CD4-positive, alpha-beta memory T cell (primary cell): ENCODE measurements at places on chromosomes 4 and X. TPM values are rescaled to one million over a fixed set of nuclear protein-coding genes. Genes with fewer than 3 reads are reported as not detected.
A peak's percentile ranks its signal among the peaks of the same experiment; 100 is the strongest.

Gene LINC00632
- 14.5 TPM for total RNA-seq

Gene ZNF185
- total RNA-seq = 2.2 TPM

Gene GK2
- not detected for total RNA-seq

Gene RTL3
- not detected for total RNA-seq

GRCh38 chrX:78181307-78181706 lies 41.9 kb upstream of the TAF9B start:
- no peaks in the 10 kb centered on the region for H3K4me1 ChIP-seq
- DNase-seq = no peak
- no peak overlapping the region for H3K4me3 ChIP-seq
- H3K27me3 ChIP-seq = no peaks in the 10 kb centered on the region
- no peak overlapping the region for H3K27ac ChIP-seq
- no peaks in the 10 kb centered on the region for H3K36me3 ChIP-seq

- no peaks in the 10 kb centered on the region for H3K27me3 ChIP-seq
- no peak for DNase-seq
- no peaks in the 10 kb centered on the region for H3K4me1 ChIP-seq
- no peak overlapping the region for H3K27ac ChIP-seq
- no peak overlapping the region for H3K4me3 ChIP-seq
- H3K36me3 ChIP-seq = no peaks in the 10 kb centered on the region
These were observed 40.6 kb upstream of the LSM6 start for GRCh38 chr4:146134761-146135445.

GRCh38 chr4:165325732-165326512 lies 1.5 kb upstream of the MSMO1 start:
- H3K36me3 ChIP-seq = no peaks in the 10 kb centered on the region
- DNase-seq = no peak
- H3K27ac ChIP-seq = no peak overlapping the region
- H3K4me3 ChIP-seq = no peak overlapping the region
- H3K27me3 ChIP-seq = no peaks in the 10 kb centered on the region
- H3K4me1 ChIP-seq = peaks cover 37% of the 10 kb centered on the region

DNA sequence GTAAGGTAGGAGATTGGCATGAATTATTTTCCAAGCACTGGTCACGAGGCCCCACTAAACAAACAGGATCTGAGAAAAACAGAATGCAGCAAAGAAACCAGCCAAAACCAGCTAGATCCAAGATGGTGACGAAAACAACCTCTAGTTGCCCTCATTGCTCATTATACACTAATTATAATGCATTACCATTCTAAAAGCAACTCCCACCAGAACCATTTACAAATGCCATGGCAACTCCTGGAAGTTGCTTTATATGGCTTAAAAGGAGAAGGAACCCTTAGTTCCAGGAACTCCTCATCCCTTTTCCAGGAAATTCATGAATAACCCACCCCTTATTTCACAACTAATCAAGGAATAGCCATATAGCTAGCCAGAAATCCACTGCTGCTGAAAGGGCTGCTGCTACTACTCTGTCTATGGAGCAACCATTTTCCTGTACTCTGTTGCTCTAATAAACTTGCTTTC lies 69.3 kb downstream of the ABCB7 start:
- H3K4me3 ChIP-seq = no peak overlapping the region
- no peak for DNase-seq
- H3K27ac ChIP-seq = no peak overlapping the region
- H3K4me1 ChIP-seq = no peaks in the 10 kb centered on the region

- no peak for DNase-seq
- no peaks in the 10 kb centered on the region for H3K4me1 ChIP-seq
- no peaks in the 10 kb centered on the region for H3K36me3 ChIP-seq
These were observed 188.4 kb upstream of the GNPDA2 start for GRCh38 chr4:44914748-44915147.

GRCh38 chrX:78957049-78957767 lies 12.0 kb downstream of the P2RY10 start:
- peak overlapping the region; percentile 35 for H3K27ac ChIP-seq
- no peak for DNase-seq
- peaks cover 80% of the 10 kb centered on the region for H3K4me1 ChIP-seq
- peaks cover 9% of the 10 kb centered on the region for H3K36me3 ChIP-seq
- no peaks in the 10 kb centered on the region for H3K27me3 ChIP-seq

DNA sequence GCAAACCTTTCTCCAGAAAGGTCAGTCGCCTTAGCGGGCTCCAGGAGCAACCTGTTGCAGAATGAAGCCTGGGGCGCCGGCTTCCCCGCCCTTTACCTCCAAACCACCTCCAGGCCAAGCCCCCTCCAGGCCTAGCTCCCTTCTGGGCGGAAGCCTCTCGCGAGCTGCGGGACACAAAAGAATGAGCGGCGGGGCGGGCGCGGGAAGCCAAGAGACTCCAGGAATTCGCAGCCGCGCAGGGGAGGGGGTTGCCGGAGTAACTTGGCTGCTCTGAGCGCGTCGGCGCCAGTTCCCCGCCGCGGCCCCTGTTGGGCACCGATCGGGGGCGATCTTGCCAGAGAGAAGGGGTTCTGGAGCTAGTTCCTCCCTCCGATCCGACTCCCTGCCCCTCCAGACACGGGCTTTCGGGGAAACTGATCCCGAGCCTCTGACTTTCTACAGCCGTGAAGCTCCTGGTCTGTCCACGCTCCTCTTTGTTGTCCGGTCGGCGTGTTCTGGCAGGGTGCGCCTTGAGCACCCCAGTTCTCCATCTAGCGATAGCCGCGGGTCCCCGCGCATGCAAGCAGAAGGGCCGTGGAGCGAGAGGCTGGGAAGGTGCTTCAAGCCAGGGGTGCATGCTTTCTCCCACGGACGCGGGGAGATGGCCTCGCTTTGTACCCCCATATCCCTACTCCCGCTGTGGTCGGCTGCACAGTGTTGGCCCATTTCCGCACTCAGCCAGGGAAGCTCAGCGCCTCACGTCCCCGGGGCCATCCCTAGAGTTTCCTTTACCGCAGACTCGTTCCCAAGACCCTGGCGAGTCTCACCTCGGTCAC lies 1.2 kb downstream of the PROM1 start:
- peaks cover 18% of the 10 kb centered on the region for H3K4me1 ChIP-seq
- H3K36me3 ChIP-seq = no peaks in the 10 kb centered on the region
- H3K27me3 ChIP-seq = peaks cover 14% of the 10 kb centered on the region
- H3K27ac ChIP-seq = no peak overlapping the region

GRCh38 chrX:38214551-38215531 lies 5.8 kb downstream of the SRPX start:
- H3K36me3 ChIP-seq = no peaks in the 10 kb centered on the region
- no peaks in the 10 kb centered on the region for H3K27me3 ChIP-seq

- peak overlapping the region; percentile 57 for H3K4me3 ChIP-seq
- H3K36me3 ChIP-seq = no peaks in the 10 kb centered on the region
- peak; percentile 55 for DNase-seq
- peak overlapping the region; percentile 31 for H3K27ac ChIP-seq
- H3K4me1 ChIP-seq = peaks cover 5% of the 10 kb centered on the region
These were observed 2.2 kb downstream of the MAMLD1 start for GRCh38 chrX:150365051-150365989.

DNA sequence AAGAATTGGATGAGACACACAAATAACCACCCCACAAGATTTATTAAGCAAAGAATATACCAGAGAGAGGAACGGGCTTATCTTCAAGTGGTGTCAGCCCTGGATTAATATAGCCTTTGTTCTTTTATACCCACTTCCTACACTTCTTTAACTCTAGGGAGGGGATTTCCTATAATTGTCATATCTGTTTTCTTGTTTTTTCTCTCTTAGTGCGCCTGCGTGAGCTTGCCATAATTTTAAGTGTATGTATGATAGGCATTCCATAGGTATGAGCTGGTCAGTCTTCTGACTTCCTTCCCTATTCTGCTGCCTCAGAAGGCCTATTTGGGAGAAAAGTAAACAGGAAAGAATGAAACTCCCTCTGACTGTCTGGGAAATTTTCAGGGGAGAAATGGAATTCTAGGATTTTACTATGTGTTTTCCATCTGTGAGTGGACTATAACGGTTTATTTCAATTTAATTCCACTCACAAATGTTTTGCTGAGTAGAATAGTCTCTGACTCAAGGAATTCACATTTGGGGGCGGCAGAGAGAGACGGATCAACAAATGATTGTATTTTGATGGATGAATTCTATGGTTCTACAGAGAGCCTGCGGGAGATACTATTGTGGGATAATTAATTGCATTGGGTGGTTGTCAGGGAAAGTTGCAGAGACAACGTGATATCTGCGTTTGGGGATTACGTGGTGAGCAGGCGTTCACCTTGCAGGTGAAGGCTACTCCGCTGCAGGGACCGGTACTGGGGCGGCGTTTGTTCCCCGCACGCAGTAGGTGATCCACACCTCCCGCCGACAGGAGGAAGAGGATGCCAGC lies 626 bp upstream of the CEP135 start:
- DNase-seq = peak; percentile 75
- peak overlapping the region; percentile 65 for H3K4me3 ChIP-seq
- no peaks in the 10 kb centered on the region for H3K36me3 ChIP-seq
- H3K4me1 ChIP-seq = peaks cover 45% of the 10 kb centered on the region
- peak overlapping the region; percentile 71 for H3K27ac ChIP-seq

DNA sequence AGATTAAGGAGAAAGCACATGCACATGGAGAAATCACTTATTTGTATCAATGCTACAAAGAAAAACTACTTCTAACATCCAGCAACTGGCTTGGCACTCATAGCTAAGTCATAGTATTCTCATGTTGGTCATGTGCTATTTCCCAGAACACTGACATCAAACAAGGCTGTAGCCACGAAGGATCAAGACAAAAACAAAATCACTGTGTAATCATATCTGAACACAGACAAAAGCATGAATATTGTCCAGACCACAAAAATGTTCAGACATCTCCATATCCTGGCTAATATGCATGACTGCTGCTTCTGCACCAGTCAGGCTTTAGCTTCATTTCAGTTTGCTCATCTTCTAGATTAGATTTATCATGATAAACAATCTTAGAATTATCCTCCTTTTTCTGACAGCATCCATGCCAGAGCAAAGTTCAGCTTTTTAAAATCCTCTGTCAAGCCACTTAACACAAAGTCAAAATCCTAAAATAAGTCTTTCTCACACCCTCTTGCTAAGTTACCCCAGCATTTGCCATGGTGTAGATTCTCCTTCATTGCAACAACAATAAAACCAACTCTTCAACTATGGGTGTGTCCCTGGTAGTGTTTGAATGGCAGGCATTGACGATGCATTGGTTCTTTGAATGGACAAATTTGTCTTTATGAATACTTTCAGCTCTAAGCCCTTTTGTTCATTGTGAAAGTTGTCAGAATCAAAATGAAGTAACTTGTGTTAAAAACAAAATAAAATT lies 39.1 kb upstream of the NPFFR2 start:
- H3K4me3 ChIP-seq = no peak overlapping the region
- no peaks in the 10 kb centered on the region for H3K4me1 ChIP-seq
- no peaks in the 10 kb centered on the region for H3K27me3 ChIP-seq
- H3K27ac ChIP-seq = no peak overlapping the region
- no peak for DNase-seq

DNA sequence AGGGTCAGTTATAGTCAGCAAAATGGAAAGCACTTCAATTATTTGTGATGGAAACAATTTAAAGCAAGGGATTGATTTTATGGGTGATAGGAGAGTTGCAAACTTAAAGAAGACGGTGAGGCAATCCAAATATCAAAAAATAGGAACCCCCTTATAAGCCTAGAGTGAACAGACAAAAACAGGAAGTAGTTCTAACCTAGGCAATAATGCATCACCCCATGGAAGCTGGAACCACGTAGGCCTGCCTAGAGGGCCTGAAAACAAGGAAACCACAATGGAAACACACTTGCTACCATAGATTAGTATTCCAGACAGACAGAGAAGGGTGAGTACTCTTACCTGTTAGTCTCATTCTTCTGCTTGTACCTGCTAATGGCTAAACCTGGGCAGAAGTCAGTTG lies 13.5 kb upstream of the GK2 start:
- no peak overlapping the region for H3K27ac ChIP-seq
- no peaks in the 10 kb centered on the region for H3K27me3 ChIP-seq
- no peaks in the 10 kb centered on the region for H3K4me1 ChIP-seq
- H3K4me3 ChIP-seq = no peak overlapping the region
- DNase-seq = no peak

DNA sequence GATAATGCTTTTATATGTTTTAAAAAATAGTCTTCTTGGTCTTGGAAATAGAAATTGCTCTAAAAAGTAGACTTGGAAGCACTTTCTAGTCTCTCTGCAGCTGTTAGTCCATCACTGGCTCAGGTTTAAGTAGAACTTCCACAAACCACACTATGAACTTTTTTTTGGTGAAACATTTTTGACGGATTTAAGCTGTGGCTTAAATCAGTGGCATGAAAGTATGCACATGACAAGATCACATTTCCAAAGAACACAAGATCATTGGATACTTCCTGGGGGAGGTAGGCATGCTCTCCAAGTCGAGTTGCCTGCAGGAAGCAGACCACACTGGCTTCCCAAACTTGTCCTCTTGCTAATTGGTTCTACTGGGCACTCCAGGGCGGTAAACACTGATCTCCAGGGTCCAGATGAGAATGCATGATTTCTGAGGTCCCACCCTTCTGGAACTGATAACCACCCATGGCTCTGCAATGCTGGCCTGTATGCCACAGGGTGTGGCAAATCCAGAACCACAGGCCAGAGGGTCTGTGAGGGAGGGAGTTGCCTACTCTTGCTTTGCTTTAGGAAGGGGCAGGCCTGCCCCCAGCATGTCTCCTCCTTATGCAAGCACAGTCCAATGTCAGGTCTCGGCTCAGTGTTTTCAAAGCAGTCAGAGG lies 331.9 kb upstream of the SFRP2 start:
- no peaks in the 10 kb centered on the region for H3K27me3 ChIP-seq
- no peaks in the 10 kb centered on the region for H3K4me1 ChIP-seq
- DNase-seq = no peak
- no peaks in the 10 kb centered on the region for H3K36me3 ChIP-seq

DNA sequence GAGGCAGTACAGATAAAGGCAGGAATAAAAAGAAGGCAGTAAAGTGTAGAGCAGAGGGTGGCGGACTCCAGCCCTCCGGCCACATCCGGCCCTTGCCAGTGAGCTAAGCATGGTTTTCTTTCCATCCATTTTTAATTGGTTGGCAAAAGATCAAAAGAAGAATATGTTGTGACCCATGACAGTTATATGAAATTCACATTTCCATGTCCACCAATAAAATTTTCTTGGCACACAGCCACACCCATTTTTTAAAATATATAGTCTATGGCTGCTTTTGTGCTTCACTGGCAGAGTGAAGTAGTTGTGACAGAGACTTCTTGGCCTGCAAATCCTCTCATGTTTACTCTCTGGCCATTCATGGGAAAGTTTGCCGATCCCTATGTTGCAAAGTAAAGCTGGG lies 29.8 kb downstream of the SLC9A6 start:
- H3K36me3 ChIP-seq = peaks cover 6% of the 10 kb centered on the region
- H3K4me3 ChIP-seq = no peak overlapping the region
- H3K27ac ChIP-seq = no peak overlapping the region
- DNase-seq = no peak
- no peaks in the 10 kb centered on the region for H3K27me3 ChIP-seq
- H3K4me1 ChIP-seq = no peaks in the 10 kb centered on the region

- H3K4me3 ChIP-seq = no peak overlapping the region
- peaks cover 3% of the 10 kb centered on the region for H3K36me3 ChIP-seq
- H3K27ac ChIP-seq = no peak overlapping the region
- no peaks in the 10 kb centered on the region for H3K27me3 ChIP-seq
- DNase-seq = no peak
- H3K4me1 ChIP-seq = no peaks in the 10 kb centered on the region
These were observed 28.4 kb downstream of the RP2 start for GRCh38 chrX:46865281-46865680.

- H3K4me3 ChIP-seq = peak within 1 kb of the TSS; percentile 100
- H3K4me1 ChIP-seq = peaks cover 27% of the 10 kb centered on the region
These were observed at the start of gene TET2 for GRCh38 chr4:105146276-105147015. TSS of gene TET2 (plus strand) at chr4:105146876. CDS start at chr4:105233943, 87,067 bp downstream.

- no peaks in the 10 kb centered on the region for H3K4me1 ChIP-seq
- no peaks in the 10 kb centered on the region for H3K36me3 ChIP-seq
- no peaks in the 10 kb centered on the region for H3K27me3 ChIP-seq
- H3K27ac ChIP-seq = no peak overlapping the region
- H3K4me3 ChIP-seq = no peak overlapping the region
These were observed 20.2 kb downstream of the GYG2 start for GRCh38 chrX:2848871-2849301.

GRCh38 chr4:80471756-80472155 lies 136.2 kb downstream of the CFAP299 start:
- H3K27me3 ChIP-seq = no peaks in the 10 kb centered on the region
- DNase-seq = no peak
- H3K36me3 ChIP-seq = no peaks in the 10 kb centered on the region
